ENCODE measurements at places on chromosomes 7 and 10.

GRCh38 chr10:21758696-21759095 lies 224.7 kb downstream of the MLLT10 start:
- no peak for DNase-seq

DNA sequence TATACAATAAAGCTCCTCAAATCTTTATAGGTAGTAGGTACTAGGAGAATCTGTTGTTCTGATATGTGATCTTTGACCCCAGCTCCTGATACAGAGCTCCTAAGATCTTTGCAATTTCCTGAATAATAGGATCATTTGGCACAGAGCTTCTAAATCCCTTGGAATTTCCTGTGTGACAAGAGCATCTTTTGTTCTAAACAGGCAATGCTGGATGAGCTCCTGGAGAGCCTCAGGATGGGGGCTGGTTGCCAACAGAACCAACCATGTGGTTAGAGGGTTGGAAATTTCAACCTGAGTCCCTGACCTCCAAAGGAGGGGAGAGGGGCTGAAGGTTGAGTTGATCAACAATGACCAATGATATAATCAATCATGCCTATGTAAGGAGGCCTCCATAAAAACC lies 629.0 kb downstream of the CCSER2 start:
- no peak for DNase-seq

DNA sequence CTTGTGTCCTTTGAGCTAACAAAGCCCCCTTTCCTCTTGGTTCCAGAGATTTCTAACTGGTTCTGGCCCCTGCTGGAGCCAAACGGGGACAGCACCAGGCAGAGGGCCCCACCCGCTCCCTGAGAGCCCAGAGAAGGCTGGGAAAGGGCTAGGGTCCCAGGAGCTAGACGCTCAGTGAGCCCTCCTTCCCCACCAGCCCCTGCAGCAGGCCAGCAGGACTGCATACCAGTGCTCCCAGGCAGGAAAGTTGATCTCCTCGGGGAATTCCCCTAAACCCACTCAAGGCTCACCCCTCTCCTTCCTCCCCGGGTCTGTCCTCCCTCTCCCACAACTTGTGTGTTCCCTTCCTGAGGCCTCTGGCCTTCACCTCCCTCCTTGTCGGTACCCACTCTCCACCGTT lies 47.7 kb downstream of the PAX2 start:
- DNase-seq, result no peak

- DNase-seq, result no peak
Observed at GRCh38 chr10:48653944-48654698, 30.6 kb upstream of the WDFY4 start.

DNA sequence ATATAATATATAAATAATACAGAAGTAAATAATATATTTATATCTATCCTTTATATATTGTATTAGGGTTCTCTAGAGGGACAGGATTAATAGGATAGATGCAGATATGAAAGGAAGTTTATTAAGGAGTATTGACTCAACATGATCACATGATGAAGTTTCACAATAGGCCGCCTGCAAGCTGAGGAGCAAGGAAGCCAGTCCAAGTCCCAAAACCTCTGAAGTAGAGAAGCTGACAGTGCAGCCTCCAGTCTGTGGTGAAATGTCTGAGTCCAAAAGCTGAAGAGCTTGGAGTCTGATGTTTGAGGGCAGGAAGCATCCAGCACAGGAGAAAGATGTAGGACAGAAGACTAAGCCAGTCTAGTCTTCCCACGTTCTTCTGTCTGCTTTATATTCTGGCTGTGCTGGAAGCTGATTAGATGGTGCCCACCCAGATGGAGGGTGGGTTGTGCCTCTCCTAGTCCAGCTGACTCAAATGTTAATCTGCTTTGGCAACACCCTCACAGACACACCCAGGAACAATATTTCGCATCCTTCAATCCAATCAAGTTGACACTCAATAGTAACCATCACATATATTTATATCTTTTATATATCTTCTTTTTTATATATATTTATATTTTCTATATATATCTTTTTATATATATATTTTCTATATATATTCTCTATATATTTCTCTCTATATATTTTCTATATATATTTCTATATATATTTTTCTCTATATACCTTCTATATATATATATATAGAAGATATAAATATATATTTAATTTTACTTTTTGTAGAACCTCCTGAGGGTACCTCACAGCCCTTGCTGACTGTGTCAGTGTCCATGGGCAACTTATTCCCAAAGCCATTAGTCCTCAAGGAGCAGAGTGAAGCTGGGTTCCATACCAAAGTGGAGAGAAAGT lies 24.6 kb upstream of the AKR1B10 start:
- no peak for DNase-seq

GRCh38 chr10:113663142-113663541 lies 699 bp downstream of the NRAP start:
- no peak for DNase-seq

DNA sequence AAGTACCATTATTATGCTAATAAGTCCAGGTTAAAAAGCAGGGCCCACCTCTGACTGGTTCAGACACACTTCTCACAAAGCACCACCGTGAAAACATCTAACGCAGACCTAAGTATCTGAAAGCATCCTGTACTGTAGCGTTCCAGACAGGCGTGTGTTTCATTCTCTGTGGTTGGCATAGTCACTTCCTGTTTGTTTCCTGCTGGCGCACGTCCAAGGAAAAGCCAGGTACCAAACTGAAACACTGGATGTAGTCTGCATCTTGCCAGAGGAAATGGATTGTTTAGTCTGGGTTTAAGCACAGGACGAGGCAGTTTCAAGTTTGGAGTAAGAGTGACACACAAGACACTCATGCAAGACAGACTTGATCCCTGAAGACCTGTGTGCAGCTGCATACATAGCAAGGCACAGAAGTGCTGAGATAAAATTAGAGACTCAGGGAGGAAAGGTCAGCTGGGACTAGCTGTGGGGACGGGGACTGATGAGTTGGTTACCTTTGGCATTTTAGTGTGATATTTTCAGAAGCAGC lies 23.3 kb downstream of the BPGM start:
- DNase-seq, result no peak

GRCh38 chr7:139618482-139619366 lies 95.2 kb downstream of the CLEC2L start:
- no peak for DNase-seq

- no peak for DNase-seq
Observed at GRCh38 chr10:72276421-72277339, 3.0 kb downstream of the DDIT4 start.

- no peak for DNase-seq
Observed at GRCh38 chr10:14123139-14123538, 207.6 kb downstream of the FRMD4A start.

DNA sequence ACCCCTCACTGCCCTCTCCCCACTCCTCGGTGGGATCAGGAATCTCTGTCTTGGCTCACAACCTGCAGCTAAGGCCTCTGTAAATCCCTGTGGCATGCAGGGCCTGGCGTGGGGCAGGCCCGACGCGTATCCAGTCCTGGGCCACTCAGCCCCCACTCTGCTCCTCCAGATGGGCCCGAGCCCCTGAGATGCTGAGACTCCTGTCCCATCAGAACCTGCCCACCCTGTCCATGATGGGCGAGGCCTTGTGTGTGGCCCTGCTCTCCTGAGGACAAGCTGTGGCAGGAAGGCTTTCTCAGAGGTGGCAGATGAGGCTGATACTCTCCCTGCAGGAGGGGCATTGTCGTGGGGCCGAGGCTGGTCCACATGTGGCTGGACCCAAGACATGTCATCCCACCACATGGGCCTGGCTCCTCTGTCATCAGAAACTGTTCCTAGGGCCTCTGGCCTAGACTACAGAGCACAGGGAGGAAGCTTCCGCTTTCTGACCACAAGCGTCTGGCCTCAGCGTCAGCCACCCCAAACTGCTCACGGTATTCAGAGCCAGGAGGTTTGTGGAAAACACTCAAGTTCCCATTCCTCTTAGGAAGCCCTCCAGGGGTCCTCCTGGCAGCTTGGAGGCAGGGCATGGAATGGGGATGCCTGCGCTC lies 6.0 kb downstream of the ALOX5 start:
- DNase-seq, result no peak

DNA sequence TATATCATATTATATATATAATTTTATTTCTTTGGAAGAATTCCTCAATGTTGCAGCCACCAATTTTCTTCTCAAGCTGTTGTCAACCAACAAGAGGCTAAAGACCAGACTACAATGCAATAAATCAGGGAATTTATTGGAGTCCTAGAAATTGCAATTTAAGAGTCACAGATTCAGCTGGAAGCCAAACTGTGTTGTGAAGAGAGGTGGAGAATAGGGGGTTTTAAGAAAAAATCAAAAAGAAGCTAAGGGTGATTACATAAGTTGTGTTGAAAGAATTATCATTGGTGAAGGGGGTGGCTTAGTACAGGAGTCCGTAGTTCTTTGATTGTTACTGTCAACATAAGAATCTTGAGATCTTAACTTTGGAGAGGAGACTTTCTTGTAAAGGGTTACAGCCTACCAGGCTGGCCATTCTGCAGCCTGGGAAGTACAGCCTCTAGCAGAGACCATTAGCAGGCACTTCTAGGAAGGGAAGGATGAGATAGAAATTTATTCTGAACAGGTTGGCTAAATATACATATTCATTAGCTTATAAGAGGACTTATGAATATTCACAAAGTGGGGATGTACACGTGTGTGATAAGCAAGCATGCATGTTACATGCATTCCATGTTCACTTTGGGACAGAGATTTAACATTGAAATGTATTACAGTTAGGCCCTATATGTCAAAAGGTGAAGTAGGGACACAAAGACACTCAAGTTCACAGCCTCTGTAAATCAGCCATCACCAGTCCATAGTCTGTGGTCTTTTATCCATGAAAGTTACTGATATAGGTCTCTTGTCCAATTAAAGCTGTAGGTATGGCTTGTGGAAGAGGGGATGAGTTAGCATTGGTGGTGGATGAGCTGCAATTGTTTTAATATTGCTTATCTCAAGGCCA lies 8.3 kb upstream of the TMEM168 start:
- DNase-seq, result no peak

GRCh38 chr7:20238754-20239324 lies 21.7 kb upstream of the MACC1 start:
- no peak for DNase-seq

GRCh38 chr10:19946791-19947190 lies 130.6 kb downstream of the PLXDC2 start:
- no peak for DNase-seq
